T1000 (cell line): ENCODE measurements at places on chromosomes 2 and 18.

- no peak for DNase-seq
Observed at GRCh38 chr2:99834426-99834825, 308.0 kb downstream of the AFF3 start.

- DNase-seq = no peak
Observed at GRCh38 chr2:179862898-179863458, 1.6 kb upstream of the ZNF385B start.

GRCh38 chr2:88458633-88459032 lies 6.1 kb upstream of the FOXI3 start:
- DNase-seq = no peak

GRCh38 chr18:31553800-31554199 lies 37.9 kb upstream of the TTR start:
- no peak for DNase-seq

DNA sequence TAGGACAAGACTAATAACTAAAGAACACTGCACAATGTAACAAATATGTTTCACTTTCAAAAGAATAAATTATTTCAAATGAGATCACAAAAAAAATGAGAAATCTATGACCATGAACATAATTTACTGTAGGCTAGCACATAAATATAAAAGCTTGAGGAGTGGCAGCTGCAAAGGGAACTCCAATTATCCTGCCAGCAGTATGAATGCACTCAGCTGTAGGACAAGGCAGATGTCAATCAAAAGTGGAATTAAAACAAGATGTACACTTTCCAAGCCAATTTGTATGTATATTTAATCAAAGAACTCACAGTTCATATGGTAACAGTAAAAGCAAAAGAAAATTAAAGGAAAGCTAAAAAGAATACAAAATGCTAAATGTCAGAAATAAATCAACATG lies 76.6 kb upstream of the NCKAP5 start:
- DNase-seq = no peak

DNA sequence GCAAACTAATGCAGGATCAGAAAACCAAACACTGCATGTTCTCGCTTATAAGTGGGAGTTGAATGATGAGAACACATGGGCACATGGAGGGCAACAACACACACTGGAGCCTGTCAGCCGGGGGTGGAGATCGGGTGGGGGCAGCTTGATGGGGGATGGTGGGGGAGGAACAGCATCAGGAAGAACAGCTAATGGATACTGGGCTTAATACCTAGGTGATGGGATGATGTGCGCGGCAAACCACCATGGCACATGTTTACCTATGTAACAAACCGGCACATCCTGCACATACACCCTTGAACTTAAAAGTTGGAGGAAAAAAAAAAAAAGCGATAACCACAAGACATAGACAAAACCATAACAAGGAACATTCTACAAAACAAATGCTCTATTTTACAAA lies 10.4 kb downstream of the CHMP3 start:
- DNase-seq = no peak

GRCh38 chr2:28835781-28836180 lies 25.1 kb downstream of the SPDYA start:
- DNase-seq = no peak

- no peak for DNase-seq
Observed at GRCh38 chr18:35071819-35072247, 30.6 kb downstream of the MAPRE2 start.

GRCh38 chr2:181438261-181438660 lies 18.9 kb upstream of the ITGA4 start:
- no peak for DNase-seq

GRCh38 chr2:99139003-99139402 lies 2.5 kb upstream of the C2orf15 start:
- DNase-seq = no peak

DNA sequence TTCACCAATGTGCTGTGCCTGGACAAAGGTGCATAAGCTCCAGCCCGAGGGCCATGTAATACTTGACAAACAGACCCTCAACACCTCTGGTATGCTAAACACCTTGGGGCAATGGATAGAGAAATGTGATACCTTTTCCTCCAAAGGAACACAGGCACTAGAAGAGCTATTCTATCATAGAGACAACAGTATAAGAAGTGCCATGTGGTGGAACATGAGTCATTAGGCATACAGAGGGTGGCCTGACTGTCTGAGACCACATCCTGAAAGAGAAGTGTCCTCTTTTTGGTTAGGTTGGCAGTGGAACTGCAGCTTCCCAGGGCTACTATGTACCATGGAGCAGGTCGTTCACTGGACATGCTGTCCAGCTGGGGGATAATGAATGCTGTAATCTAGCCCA lies 153.9 kb downstream of the INSIG2 start:
- no peak for DNase-seq

- no peak for DNase-seq
Observed at GRCh38 chr18:71431171-71431570, 1113.0 kb downstream of the CBLN2 start.

DNA sequence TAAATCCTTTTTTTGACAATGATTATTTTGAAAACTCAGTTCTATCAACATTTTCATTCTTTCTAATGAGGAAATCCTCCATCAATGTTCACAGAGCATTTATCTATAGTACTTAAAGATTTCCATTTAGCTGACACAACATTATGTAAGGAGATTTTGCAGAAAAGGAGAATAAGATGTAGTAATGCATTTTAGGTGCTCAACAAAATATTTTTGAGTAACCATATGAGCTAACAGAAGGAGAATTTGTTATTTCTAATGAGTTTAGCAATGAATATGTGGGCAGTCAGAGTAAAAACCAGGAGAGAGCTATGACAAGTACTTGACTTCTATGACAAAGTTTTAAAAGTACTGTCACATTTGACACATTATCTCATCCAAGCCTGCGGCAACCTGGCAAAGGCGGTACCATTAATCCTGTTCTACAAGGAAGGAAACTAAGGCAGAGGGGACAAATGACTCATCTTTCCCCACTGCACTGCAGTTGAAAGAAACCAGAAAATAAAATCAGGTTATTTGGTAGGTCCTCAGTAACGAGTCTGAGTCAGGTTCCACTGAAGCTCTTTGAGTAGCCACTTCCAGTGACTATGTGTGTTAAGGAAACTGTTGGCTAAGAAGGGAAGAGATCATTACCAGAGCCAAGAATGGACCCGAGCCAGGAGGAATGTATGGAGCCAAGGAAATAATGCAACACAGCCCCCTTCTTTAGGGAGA lies 134.1 kb upstream of the ITGB6 start:
- DNase-seq = no peak

- no peak for DNase-seq
Observed at GRCh38 chr18:9839211-9839610, 46.6 kb upstream of the TXNDC2 start.
